ENCODE measurements at places on chromosomes 11 and 22.
A peak's percentile ranks its signal among the peaks of the same experiment; 100 is the strongest.

DNA sequence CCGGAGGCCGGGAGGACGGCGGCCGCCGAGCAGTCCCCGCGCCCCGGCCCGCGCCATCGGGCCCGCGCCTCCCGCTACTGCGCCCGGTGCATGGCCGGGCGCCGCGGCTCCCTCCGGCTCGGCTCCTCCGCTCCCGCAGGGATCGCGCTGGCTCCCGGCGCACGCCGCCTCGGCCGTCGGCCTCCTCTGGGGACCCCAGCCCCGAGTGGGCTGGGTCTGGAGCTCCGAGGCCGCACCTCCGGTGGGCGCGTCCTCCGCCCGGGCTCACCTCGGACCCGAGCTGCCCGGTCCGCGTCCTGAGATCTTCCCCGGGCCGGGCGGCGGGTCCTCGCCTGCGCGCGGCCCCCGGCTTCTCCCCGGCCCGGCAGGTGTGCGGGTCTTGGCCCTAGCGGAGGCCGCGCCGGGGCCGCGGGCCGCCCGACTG, 251 bp downstream of the SHISA8 start:
- no peak overlapping the region for H3K27ac ChIP-seq
- no peaks in the 10 kb centered on the region for H3K36me3 ChIP-seq
- no peak overlapping the region for H3K4me3 ChIP-seq
- peaks cover 29% of the 10 kb centered on the region for H3K4me1 ChIP-seq
- no peak for DNase-seq

- H3K4me1 ChIP-seq: no peaks in the 10 kb centered on the region
- no peak overlapping the region for H3K27ac ChIP-seq
- H3K4me3 ChIP-seq: no peak overlapping the region
Observed at GRCh38 chr11:2342981-2343380, 34.1 kb upstream of the CD81 start.

- H3K27ac ChIP-seq: no peak overlapping the region
- H3K4me3 ChIP-seq: no peak overlapping the region
- DNase-seq: no peak
- H3K36me3 ChIP-seq: no peaks in the 10 kb centered on the region
- H3K27me3 ChIP-seq: peaks cover 59% of the 10 kb centered on the region
Observed at GRCh38 chr11:62193952-62194351, 3.9 kb downstream of the SCGB1D1 start.

GRCh38 chr22:44818727-44819126, 66.4 kb downstream of the ARHGAP8 start:
- no peaks in the 10 kb centered on the region for H3K27me3 ChIP-seq
- no peaks in the 10 kb centered on the region for H3K4me1 ChIP-seq
- DNase-seq: peak; percentile 1
- H3K36me3 ChIP-seq: no peaks in the 10 kb centered on the region
- H3K4me3 ChIP-seq: no peak overlapping the region

GRCh38 chr11:45075519-45075918, 70.9 kb upstream of the PRDM11 start:
- H3K36me3 ChIP-seq: no peaks in the 10 kb centered on the region
- DNase-seq: no peak
- no peak overlapping the region for H3K4me3 ChIP-seq
- peaks cover 18% of the 10 kb centered on the region for H3K27me3 ChIP-seq

GRCh38 chr11:69925366-69926196, 106.4 kb upstream of the FGF3 start:
- no peaks in the 10 kb centered on the region for H3K36me3 ChIP-seq
- peak; percentile 14 for DNase-seq
- peaks cover 78% of the 10 kb centered on the region for H3K27me3 ChIP-seq
- no peak overlapping the region for H3K27ac ChIP-seq

GRCh38 chr22:37043828-37044538, 7.6 kb upstream of the KCTD17 start:
- no peaks in the 10 kb centered on the region for H3K36me3 ChIP-seq
- H3K27ac ChIP-seq: no peak overlapping the region
- H3K27me3 ChIP-seq: peaks cover 26% of the 10 kb centered on the region
- peaks cover 15% of the 10 kb centered on the region for H3K4me1 ChIP-seq
- no peak overlapping the region for H3K4me3 ChIP-seq

GRCh38 chr11:45225277-45225676, 60.9 kb downstream of the SYT13 start:
- H3K27me3 ChIP-seq: peaks cover 3% of the 10 kb centered on the region
- H3K4me3 ChIP-seq: no peak overlapping the region
- H3K27ac ChIP-seq: no peak overlapping the region
- DNase-seq: no peak
- H3K4me1 ChIP-seq: no peaks in the 10 kb centered on the region

- peaks cover 13% of the 10 kb centered on the region for H3K27me3 ChIP-seq
- no peak overlapping the region for H3K4me3 ChIP-seq
- no peak for DNase-seq
- no peak overlapping the region for H3K27ac ChIP-seq
Observed at GRCh38 chr11:126611438-126611837, 256.0 kb downstream of the ST3GAL4 start.

GRCh38 chr11:68950762-68951161, 30.0 kb downstream of the MRGPRD start:
- no peaks in the 10 kb centered on the region for H3K36me3 ChIP-seq
- H3K4me3 ChIP-seq: no peak overlapping the region
- peaks cover 10% of the 10 kb centered on the region for H3K4me1 ChIP-seq
- no peak overlapping the region for H3K27ac ChIP-seq
- DNase-seq: no peak

- H3K27me3 ChIP-seq: no peaks in the 10 kb centered on the region
- H3K4me3 ChIP-seq: no peak overlapping the region
- no peak for DNase-seq
- no peak overlapping the region for H3K27ac ChIP-seq
- H3K36me3 ChIP-seq: no peaks in the 10 kb centered on the region
Observed at GRCh38 chr11:101323997-101324396, 194.4 kb upstream of the PGR start.

DNA sequence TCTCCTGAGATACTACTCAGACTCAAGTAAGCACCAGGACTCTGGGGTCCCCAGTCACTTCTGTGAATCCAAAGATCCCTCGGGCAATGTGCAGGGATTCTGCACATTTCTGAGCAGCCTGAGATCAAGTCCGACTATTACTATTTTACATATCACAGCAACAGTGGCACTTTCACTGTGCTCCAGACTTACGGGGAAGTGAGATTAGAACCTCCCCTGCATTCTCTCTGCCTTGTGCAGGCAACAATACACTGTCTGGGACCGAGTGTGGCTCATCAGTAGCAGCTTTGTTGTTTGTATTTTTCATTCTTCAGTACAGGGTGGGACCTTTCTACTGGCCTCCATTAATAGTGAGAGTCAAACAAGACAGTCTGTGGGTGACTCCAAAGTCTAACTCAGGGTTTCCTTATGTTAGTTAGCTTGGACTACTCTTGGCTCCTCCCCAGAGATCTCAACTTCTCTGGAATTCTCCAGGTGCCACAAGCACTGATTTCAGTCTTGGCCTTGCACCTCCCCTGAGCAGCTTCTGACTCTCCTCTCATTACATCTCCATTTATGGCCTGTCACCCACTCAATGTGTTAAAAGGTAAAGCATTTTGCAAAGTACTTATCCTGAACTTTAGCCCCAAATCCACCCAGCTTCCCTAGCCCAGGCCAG, 76.2 kb upstream of the TOP3B start:
- DNase-seq: no peak
- H3K4me3 ChIP-seq: no peak overlapping the region
- no peaks in the 10 kb centered on the region for H3K4me1 ChIP-seq
- H3K27ac ChIP-seq: no peak overlapping the region

- H3K27me3 ChIP-seq: no peaks in the 10 kb centered on the region
- no peak overlapping the region for H3K4me3 ChIP-seq
- no peak for DNase-seq
- no peaks in the 10 kb centered on the region for H3K36me3 ChIP-seq
- H3K4me1 ChIP-seq: no peaks in the 10 kb centered on the region
Observed at GRCh38 chr11:103013421-103013820, 57.9 kb upstream of the MMP13 start.

DNA sequence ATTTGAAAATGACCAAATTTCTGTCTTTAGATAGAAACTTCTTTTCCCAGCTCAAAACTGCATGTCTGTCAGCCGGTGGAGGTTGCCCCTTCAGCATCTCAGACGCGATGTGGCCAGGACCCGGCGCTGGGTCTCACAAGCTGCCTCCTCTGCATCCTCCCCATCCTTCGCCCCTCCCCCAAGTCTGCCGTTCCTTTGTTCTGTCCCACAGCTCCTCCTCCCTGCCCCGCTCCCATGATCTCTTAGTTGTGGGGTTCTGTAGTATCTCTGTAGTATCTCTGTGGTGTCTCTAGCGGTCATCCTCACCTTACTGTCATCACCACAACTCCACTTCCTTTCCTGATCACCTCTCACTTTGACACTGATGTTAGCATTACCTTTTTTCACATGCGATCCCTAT, 49.9 kb downstream of the TRAF6 start:
- no peak for DNase-seq
- no peak overlapping the region for H3K4me3 ChIP-seq
- no peak overlapping the region for H3K27ac ChIP-seq
- no peaks in the 10 kb centered on the region for H3K36me3 ChIP-seq

GRCh38 chr22:48784701-48785503, 1042.8 kb downstream of the BRD1 start:
- H3K27ac ChIP-seq: no peak overlapping the region
- no peak for DNase-seq
- no peaks in the 10 kb centered on the region for H3K27me3 ChIP-seq
- H3K4me3 ChIP-seq: no peak overlapping the region

DNA sequence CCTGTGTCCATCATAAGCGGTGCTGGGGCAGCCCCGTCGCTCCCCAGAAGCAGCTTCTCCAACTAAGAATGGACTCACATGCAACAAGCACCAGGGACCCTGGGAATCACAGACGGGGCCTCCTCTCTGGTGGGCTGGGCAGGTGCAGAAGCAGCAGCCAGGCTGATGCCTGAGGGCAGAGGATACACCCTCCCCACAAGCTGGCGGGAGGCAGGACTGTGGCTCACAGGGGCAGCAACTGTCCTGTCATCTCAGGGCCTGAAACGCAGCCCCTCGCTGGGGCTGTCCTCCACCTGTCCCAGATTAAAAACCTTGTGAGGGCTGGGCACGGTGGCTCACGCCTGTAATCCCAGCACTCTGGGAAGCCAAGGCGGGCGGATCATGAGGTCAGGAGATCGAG, 3.1 kb upstream of the SBF1 start:
- peaks cover 51% of the 10 kb centered on the region for H3K27me3 ChIP-seq
- H3K36me3 ChIP-seq: peaks cover 5% of the 10 kb centered on the region
- peaks cover 33% of the 10 kb centered on the region for H3K4me1 ChIP-seq
- H3K4me3 ChIP-seq: no peak overlapping the region

GRCh38 chr11:130763087-130763980, 152.9 kb downstream of the SNX19 start:
- no peak for DNase-seq
- H3K4me1 ChIP-seq: peaks cover 11% of the 10 kb centered on the region
- no peak overlapping the region for H3K4me3 ChIP-seq
- H3K36me3 ChIP-seq: no peaks in the 10 kb centered on the region
- peaks cover 8% of the 10 kb centered on the region for H3K27me3 ChIP-seq
- no peak overlapping the region for H3K27ac ChIP-seq

DNA sequence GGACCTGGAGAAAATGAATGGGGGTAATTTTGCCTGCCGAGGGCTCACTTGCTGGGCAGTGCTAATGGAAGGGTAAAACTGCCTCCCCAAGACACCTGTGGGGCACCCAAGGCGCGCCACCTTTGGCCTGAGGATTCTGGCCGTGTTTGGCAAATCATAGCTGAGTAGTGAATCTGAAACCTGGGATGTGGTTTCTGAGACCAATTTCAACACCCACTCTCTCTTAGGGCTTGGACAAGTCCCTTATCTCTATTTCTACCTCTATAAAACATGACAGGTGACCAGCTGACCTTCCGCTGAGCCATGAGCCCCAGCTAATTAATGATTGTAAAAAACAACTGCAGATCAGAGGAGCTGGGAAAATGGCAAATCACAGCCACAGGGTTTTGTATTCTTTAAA, 1.5 kb upstream of the PACSIN3 start:
- no peak overlapping the region for H3K4me3 ChIP-seq

DNA sequence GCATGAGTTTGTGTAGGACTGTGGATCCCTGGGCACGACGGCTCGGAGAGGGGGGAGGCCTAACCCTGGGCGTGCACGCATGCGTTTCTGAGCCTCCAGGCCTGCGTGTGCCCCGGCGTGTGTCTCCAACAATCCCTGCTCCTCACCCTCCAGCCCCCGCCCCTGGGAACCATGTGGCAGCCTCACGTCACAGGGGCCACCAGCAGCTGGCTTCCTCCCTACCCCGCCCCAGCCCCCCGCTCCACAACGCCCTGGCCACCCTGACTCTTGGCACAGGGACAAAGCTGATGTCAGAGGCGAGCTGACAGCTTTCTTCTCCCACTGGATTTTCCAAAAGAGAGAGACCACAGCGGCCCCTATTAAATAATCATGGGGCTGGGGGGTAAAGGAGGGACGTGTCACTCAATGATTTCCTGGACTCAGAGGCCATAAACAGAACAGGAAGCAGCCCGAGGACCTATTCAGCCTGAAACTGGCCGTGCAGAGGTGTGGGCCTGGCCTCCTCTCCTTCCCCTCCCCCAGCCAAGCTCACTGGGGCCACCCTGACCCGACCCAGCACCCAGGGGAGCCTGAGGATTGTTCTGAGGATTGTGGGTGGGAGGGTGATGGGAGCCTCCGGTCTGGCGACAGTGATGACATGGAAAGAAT, 6.8 kb upstream of the LIF start:
- H3K27ac ChIP-seq: no peak overlapping the region
- H3K27me3 ChIP-seq: no peaks in the 10 kb centered on the region
- DNase-seq: no peak
- no peak overlapping the region for H3K4me3 ChIP-seq
- H3K36me3 ChIP-seq: peaks cover 1% of the 10 kb centered on the region
- peaks cover 65% of the 10 kb centered on the region for H3K4me1 ChIP-seq

- peaks cover 25% of the 10 kb centered on the region for H3K27me3 ChIP-seq
- H3K4me3 ChIP-seq: no peak overlapping the region
- DNase-seq: no peak
- H3K36me3 ChIP-seq: no peaks in the 10 kb centered on the region
Observed at GRCh38 chr22:18997925-18998315, 61.8 kb upstream of the PRODH start.

GRCh38 chr22:33519071-33519973, 401.0 kb downstream of the LARGE1 start:
- H3K27me3 ChIP-seq: no peaks in the 10 kb centered on the region
- H3K4me1 ChIP-seq: no peaks in the 10 kb centered on the region
- no peaks in the 10 kb centered on the region for H3K36me3 ChIP-seq
- no peak for DNase-seq

DNA sequence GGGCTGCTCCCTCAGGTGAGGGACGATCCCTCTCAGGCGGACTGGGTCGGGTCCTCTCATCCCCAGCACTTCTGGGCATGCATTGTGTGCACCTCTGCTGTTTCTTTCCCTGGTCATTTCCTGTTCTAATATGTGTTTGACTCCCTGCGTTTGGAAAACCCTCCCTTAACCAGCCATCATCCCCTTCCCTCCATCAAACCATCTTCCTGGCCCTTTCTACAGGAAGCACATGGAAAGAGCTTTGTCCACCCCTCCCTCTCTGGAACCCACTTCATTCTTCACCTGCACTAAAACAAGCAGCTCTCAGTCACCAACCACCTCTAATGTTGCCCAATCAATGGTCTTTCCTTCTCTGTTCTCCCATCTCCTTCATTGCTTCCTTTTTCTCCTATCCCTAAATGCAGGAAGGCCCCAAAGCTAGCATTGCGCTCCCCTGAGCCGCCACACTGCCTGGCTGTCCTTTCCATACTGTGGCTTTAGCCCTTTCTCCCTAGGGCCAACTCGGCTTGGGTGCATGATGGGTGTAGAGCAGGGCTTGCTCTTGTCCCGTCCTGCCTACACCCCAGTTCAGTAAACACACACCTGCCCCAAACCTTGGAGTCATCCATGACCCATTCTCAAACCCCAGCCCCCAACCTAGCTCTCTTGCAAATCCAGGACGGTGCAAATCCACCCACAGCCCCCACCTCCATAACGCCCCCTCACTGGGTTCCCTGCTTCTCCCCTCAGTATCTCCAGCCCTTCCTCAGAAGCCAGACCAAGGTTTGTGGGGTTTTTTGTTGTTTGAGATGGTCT, 5.4 kb upstream of the GAS2L1 start:
- DNase-seq: no peak
- H3K4me3 ChIP-seq: no peak overlapping the region
- H3K36me3 ChIP-seq: peaks cover 44% of the 10 kb centered on the region
- peak overlapping the region; percentile 38 for H3K27ac ChIP-seq

All from activated naive CD4-positive, alpha-beta T cell treated with anti-CD3 and anti-CD28 coated beads, Interleukin-2, amount 10 ng/mL, durations not matched to agents 7 days and 5 days (primary cell).